Left cardiac atrium (tissue), 4 donors: ENCODE measurements at places on chromosomes 3 and 15. TPM values are rescaled to one million over a fixed set of nuclear protein-coding genes. Genes with fewer than 3 reads are reported as not detected.

The CNTN4 gene
- total RNA-seq: 4.1 TPM

The AADACL2 gene
- not detected for total RNA-seq

The ACTC1 gene
- total RNA-seq: 14,182 TPM

The IMPG2 gene
- 0.31 TPM for total RNA-seq

The THPO gene
- total RNA-seq: 0.58 TPM

The FRMD4B gene
- 36.7 TPM for total RNA-seq

The CAPN3 gene
- total RNA-seq: 8.7 TPM

The SCN11A gene
- not detected for total RNA-seq

The CLDN18 gene
- 47.9 TPM for total RNA-seq

The ACVR2B gene
- total RNA-seq: 4.8 TPM

The GHRL gene
- 0.60 TPM for total RNA-seq

The CHRM5 gene
- not detected for total RNA-seq

The PLXNB1 gene
- 43.3 TPM for total RNA-seq

The ZPLD1 gene
- not detected for total RNA-seq

The SERPINI1 gene
- total RNA-seq: 4.1 TPM

The MYL3 gene
- 157 TPM for total RNA-seq

The ZBED2 gene
- not detected for total RNA-seq

The SEMA6D gene
- total RNA-seq: 5.1 TPM
